ENCODE measurements at places on chromosomes 13 and 19. TPM values are rescaled to one million over a fixed set of nuclear protein-coding genes. Genes with fewer than 3 reads are reported as not detected.

The IRGC gene
- not detected for total RNA-seq

The SLC10A2 gene
- total RNA-seq: not detected

The SBK3 gene
- total RNA-seq: not detected

The ADGRE2 gene
- total RNA-seq: 4.9 TPM

The ADM5 gene
- 2.7 TPM for total RNA-seq

The ZNF583 gene
- total RNA-seq: 2.2 TPM

The OR7D2 gene
- not detected for total RNA-seq

The MISP gene
- total RNA-seq: 0.49 TPM

The ZNF492 gene
- not detected for total RNA-seq

The CATSPERD gene
- total RNA-seq: not detected

The GNA15 gene
- 28.2 TPM for total RNA-seq

The ZNF808 gene
- 14.7 TPM for total RNA-seq

The C1QTNF9 gene
- not detected for total RNA-seq

The ATP11A gene
- total RNA-seq: 33.4 TPM

The RASGRP4 gene
- total RNA-seq: 2.9 TPM

The CGB7 gene
- 0.98 TPM for total RNA-seq

The PRSS57 gene
- total RNA-seq: not detected

The MUC16 gene
- total RNA-seq: under 0.01 TPM

The METTL21C gene
- not detected for total RNA-seq

The CYP4F2 gene
- 6.9 TPM for total RNA-seq

The IGFL2 gene
- not detected for total RNA-seq

The FGF9 gene
- 0.25 TPM for total RNA-seq

The CCDC70 gene
- not detected for total RNA-seq

The DLEU7 gene
- total RNA-seq: not detected

The NCAN gene
- total RNA-seq: not detected

The FOSB gene
- 20.6 TPM for total RNA-seq

The ADPRHL1 gene
- total RNA-seq: 1.7 TPM

The ZNF784 gene
- 5.2 TPM for total RNA-seq

The CEACAM3 gene
- total RNA-seq: not detected

The NKPD1 gene
- 14.0 TPM for total RNA-seq

The ZNF548 gene
- total RNA-seq: 17.2 TPM

The TSHZ3 gene
- total RNA-seq: 13.5 TPM

The SPRY2 gene
- 43.2 TPM for total RNA-seq

The AMER2 gene
- total RNA-seq: not detected

The ZNF610 gene
- 0.98 TPM for total RNA-seq

The AP1M2 gene
- 29.0 TPM for total RNA-seq

The LNX2 gene
- 12.0 TPM for total RNA-seq

The CERS1 gene
- total RNA-seq: 0.49 TPM

The PTPRS gene
- 295 TPM for total RNA-seq
